Right ventricle myocardium inferior (tissue), 1 donor: ENCODE measurements at places on chromosomes 1 and 21.
A peak's percentile ranks its signal among the peaks of the same experiment; 100 is the strongest.

DNA sequence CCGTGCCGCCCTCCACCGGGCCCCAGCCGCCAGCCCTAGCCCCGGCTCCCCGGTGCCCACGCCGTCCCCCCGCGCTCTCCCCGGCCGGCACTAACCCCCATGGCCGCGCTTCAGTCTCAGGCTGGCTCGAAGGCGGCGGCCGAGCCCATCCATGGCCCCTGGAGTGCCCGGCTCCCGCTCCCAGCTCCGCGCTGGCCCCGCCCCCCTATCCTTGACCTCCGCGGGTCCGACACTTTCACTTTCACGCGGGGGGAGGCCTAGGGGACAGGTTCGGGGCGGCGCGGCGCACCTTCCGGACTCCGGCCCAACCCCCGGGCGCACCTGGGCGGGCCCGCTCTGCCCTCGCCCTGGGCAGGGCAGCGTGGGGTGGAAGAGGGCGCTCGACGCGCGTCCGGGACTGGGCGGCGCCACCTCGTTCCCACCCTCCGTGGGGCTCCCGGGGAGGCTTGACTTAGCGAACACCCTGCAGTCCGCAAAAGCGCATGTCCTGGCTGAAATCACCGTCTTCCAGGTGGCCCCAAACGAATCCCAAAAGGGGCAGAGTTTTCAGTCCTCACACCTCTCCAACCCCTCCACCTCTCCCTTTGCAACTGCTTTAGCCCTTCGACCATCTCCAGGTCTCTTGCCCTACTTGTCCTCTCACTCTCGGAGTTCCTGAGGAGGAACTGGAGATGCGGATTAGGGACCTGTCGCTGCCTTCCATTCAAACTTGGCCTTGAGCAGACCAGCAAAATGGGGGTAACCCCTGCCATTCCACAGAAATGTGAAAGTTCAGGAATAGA lies 3.9 kb upstream of the DENND2D start:
- DNase-seq, result peak; percentile 83

GRCh38 chr1:218478336-218478735 lies 133.2 kb downstream of the TGFB2 start:
- no peak for DNase-seq

- peak; percentile 74 for DNase-seq
Measured at GRCh38 chr21:42219606-42220137, 732 bp downstream of the ABCG1 start.

GRCh38 chr1:87219141-87219540 lies 109.5 kb upstream of the LMO4 start:
- no peak for DNase-seq

- no peak for DNase-seq
Measured at GRCh38 chr1:185207980-185208602, 51.1 kb downstream of the SWT1 start.

GRCh38 chr1:117015724-117016123 lies 14.2 kb downstream of the CD101 start:
- no peak for DNase-seq

GRCh38 chr1:36557041-36558000 lies 74.6 kb upstream of the CSF3R start:
- DNase-seq, result no peak

- no peak for DNase-seq
Measured at GRCh38 chr1:228698017-228698329, 37.3 kb upstream of the RHOU start.

DNA sequence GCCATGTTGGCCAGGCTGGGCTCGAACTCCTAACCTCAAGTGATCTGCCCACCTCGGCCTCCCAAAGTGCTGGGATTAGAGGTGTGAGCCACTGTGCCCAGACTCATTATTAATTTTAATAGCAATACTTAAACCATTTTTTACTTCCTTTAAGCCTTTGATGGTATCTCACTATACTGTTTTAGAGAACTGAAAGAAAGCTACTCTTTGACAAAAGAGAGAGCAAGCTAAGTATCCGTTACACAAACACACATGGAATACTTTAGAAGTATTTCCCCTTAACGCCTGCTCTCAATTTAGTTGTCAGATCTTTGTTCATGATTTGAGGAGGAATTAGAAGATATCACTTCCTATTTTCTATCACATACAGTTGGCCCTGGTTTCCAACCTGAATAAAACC lies 189.4 kb downstream of the COP1 start:
- no peak for DNase-seq

- no peak for DNase-seq
Measured at GRCh38 chr1:36084497-36085115, 712 bp downstream of the TEKT2 start.

GRCh38 chr1:212689758-212690529 lies 9.7 kb downstream of the BATF3 start:
- DNase-seq, result no peak

DNA sequence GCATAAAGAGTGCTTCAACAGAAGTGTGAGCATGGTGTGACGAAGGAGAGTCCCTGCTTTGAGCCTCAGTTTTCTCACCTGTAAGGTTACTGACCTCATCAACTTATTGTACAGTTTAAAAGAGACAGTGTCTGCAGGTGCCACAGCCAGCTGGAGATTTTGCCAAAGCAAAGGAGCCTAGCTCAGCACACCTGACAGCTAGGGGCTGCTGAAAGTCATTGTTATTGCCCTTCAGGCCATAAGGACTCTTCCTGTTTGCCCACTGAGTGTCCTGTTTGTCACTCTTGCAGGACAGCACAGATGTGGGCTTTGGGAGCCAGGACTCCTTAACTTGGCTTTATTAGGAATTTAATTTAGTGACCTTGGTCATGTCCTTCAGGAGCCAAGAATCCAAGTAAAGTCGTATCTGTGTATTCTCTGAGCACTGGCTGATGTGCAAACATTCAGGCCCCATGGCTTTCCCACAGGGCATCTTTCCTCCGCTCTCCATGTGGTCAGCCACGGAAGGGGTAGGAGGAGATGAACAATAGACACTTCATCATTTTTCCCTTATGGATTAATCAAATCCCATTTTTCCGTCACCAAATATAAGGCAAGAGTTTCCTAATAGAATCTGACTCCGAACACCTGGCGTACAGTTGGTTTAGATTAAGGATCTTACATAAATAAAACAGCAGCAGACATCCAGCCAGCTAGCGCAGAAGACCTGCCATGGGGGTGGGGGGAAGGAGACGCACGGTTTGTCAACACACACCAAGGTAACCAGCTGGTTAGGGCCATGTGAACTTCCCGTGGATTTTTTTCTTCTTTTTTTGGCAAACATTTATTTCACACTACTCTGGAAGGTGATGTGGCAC lies 43.1 kb upstream of the KANK4 start:
- no peak for DNase-seq

DNA sequence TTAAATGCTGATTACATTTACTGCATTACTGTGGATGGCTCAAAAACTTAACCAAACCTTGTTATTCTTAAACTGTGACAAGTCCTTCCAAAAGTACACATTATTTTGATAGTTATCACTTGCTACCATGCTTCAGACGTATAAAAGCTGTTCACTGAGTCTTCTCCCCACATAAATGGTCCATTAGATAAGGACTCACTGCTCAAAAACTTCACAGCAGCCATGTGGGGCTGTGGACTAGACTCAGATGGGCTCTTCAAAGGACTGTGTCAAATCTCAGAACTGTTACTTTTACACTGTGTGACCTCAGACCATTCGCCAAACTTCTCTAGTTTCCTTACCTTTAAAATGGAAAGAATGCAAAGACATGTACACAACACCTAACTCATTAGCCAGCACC lies 11.6 kb downstream of the SCAF4 start:
- no peak for DNase-seq

DNA sequence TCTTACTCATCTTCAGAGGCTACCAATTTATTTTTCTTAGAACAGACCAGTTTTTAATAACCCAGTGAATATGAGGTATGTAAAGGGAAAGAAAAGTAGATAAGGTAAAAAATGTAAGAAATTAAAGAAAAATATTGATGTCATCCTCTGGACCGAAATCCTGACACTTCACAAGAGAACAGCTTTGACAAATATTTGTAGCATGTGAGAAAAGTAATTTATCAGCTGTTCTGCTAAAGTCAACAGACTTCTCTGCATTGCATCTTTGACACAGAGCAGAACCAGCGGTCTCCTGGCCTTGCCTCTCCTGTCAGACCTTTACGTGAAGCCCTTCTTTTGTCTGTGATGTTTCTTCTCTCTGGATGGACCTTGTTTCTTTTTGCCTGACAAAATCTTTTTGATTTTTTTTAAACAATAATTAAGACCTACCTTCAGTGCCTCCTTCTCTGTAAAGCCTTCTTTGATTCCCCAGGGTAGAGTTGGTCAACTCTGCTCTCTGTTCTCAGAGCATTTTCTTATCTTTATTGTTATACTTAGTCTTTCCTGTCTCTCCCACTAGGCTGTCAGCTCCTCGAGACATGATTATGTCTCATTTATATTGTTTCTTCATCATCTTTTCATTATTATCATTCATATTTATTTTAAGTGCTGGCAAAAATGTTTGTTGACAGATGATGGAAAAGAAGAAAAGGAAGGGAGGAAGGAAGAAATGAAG lies 35.4 kb downstream of the RGS4 start:
- DNase-seq, result no peak

DNA sequence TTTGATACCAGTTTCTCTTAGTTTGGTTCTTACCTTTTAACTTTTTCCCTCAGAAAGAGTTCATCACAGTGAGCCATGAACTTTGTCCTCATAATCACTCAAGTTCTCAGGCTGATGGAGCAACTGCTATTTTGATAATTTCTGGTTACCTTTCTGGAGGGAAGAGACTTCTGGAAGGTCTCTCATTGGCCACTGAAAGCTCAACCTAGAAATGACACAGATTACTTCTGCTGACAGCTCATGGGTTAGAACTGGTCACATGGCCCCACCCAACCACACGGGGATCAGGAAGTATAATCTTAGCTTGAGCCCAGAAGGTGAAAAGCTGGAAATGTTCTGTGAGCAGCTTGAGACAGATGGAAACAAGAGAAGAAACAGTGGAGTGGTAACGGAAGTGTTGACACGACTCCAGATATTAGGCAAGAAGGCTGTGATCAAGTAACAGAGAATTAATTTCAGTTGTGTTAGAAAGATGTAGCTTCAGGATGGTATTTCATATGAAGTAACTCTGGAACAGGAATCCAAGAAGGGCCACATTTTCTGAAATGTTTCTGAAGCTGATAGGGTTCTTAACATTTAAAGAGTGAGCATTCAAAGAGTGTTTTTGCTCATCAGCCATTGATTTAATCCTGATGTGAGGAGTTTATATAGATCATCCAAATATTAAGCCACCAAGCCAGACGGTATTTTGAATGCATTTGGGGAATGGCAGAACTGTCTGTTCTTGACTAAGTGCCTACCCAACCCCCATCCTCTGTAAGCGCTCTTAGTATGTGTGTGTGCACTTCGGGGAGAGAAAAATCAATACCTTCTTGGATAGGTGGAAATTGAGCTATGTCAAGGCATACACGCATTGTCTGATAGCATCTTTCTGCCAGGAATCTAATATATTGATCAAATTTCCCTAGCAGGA lies 21.9 kb upstream of the XPR1 start:
- no peak for DNase-seq

DNA sequence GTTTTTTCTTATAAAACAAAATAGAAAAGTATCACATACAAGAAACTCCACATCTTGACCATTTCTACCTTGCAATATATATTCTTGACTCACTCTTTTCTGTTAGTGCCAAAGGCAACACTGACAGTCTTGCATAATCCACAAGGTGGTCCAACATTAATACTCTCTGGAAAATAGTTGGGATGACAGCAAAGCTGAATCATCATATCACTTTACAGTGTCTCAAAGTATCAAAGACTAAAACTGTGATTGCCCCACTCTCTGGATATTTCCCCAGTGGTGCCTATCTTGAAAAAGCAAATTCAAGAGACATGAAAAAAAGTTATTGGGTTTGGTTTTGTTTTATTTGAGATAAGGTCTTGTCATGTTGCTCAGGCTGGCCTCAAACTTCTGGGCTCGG lies 14.6 kb upstream of the TGFBR3 start:
- no peak for DNase-seq

DNA sequence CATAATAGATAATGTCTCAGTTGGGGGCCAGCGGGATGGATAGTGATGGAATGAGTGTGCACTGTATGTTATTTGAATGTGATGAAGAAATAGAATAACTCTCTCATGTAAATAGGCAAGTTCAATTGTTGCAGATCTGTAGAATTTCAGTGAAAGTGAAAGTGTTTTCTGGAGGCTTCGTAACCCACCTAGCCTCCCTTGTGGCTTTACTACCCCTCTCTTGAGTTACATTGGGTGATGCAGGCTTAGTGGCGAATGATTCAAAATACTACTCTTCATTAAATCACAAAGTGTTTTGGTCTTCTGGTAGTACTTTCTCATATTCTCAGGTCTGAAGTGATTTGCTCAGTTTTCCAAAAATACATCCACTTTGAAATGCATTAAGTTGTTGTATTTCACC lies 411.9 kb downstream of the ZP4 start:
- no peak for DNase-seq

- DNase-seq, result no peak
Measured at GRCh38 chr1:59693406-59693805, 121.3 kb upstream of the HOOK1 start.

- DNase-seq, result no peak
Measured at GRCh38 chr1:247431643-247432042, 15.7 kb downstream of the NLRP3 start.

DNA sequence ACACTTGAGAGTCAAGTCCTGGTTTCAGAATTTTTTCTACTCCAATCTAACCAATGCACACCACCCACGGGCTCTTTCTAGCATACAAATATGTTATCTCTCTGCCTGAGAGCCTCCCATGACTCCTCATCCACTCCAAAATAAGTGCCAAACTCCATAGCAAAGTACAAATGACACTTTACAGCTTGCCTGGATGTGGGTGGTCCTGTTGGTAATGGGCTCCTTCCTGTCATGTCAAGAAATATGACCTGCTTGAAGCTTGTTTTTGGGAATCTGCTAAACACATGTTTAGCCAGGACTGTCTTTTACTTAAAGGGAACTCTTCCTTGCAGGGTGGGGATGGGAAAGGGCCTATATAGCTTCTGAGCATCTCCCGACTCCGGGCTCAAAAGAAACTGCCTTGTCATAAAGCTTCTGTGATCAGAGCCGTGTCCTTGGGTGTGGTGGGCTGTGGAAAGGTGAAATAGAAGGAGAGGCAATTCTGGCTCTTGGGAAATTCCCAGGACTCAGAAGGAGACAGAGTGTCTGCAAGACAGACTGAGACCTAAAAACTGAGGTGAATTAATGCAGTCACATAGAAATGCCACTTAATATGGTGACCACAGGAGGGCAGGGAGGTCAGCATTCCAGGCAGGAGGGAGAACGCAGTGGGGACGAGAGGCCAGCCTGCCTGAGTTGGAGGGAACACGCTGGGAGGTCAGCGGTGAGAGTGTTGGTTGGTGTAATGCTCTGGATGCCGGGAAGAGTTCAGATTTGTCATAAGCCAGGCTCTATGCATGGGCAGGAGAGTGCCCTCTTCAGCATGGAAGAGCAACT lies 6.1 kb upstream of the IGFN1 start:
- DNase-seq, result no peak

DNA sequence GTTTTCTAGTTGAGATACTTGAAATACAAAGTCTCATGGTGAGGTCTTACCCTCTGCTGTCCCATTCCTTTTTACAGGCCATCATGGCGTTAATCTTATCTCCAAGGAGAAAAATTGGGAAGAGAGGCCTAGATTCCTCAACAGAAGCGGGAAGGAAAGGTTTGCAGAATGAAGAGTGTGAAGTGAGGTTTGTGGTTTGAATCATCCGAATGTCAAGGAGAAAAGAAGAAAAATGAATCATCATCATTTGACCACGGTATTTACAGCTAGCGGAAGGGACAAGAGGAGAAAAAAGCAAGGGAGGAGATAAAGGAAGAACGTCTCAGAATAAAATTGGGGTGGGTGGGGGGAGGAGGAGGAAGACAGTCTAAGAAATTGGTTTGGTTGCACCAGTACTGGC lies 935 bp upstream of the COG2 start:
- no peak for DNase-seq
